EL (cell line): ENCODE measurements at places on chromosomes 1 and 21.
A peak's percentile ranks its signal among the peaks of the same experiment; 100 is the strongest.

DNA sequence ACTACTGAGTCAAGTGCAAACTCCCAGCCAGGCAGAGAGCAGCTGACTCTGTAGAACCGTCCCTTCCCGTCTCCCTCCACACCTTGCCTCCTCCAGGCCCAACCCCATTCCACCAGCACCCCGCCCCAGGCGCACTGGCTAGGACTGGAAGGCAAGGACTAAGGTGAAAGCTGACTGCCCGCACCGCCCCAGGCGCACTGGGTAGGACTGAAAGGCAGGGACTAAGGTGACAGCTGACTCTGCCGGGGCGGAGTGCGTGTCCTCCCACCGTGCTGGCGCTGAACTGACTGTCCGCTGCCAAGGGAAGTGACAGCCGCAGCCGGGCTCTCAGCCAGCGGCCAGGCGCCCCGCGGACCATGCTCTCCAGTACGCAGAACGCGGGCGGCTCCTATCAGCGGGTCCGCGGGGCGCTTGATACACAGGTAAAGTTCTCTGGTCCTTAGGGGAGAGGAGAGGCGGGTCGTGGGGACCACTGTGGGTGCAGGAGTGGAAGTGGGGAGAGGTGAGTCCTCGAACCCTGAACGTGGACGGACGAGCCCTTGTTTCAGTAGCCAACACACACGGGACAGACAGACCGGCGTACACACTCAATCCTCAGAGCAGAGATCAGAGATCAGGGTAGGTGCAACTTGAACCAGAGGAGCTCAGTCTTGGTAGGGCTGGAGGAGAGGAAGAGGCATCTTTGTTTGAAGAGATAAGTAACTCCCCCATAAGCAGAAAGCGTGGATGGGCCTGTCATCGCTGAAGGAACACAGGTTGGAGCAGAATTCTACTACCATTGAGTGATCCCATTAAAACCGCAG is 58.0 kb downstream of the RBM11 start:
- DNase-seq, result no peak

DNA sequence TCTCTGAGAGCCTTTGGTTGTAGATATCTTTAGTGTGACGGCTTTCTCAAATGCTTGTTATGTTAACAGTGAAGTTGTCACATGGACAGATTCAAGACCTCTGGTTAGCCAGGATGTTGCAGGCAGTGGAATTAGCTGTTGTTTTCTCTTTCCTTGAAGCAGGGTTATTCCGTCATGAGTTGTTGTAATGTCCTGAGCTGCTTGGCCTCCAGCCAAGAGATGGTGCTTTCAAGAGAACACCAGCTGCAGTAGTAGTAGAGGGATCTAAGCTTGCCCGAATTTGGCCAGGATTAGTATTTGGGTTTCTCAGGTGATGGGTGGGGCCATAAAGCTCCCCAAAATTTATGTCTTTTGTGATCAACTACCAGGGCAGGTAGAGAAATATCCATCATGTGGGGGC is 13.4 kb downstream of the KCNE1 start:
- DNase-seq, result no peak

GRCh38 chr1:228417483-228418203 is 982 bp upstream of the TRIM17 start:
- peak; percentile 39 for DNase-seq

GRCh38 chr1:58539553-58539952 is 7.0 kb downstream of the OMA1 start:
- DNase-seq, result no peak

DNA sequence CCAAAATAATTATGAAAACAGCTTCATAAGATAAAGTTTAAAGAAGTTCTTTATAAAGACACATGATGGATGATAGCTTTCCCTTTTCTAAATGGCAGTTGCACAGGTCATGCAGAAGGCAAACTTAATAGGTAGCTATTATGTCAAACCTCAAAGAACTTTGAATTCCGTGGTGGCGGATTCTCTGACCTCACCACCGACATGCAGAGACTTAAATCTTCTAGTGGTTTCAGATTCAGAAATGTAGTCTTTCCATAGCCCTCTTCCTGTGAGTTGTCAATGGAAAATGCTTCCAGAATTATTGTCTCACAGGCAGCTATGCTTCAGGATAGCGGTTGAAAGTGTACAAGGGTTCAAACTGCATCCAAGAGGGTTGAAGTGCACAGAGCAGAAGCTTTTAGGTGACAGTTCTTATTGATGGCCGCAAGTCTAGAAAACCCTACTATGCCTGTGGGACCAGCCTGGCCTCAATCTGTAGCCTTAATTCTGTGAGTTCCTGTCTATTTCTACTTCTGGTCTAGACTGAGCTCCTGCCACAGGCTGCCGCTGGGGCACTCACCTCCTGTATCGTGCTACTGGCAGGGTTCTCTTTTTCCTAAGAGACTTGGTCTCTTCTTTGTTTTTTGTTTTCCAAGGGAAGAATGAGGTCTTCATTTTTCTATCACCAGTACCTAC is 117.0 kb upstream of the ERRFI1 start:
- peak; percentile 17 for DNase-seq

DNA sequence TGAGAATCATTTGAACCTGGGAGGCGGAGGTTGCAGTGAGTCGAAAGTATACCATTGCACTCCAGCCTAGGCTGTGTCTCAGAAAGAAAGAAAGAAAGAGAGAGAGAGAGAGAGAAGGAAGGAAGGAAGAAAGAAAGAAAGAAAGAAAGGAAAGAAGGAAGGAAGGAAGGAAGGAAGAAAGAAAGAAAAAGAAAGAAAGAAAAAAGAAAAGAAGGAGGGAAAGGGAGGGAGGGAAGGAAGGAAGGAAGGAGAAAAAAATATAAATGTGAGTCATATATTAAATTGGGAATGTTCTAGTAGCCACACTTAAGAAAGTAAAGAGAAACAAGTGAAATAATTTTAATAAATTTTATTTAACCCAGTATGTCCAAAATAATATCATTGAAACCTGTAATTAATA is 16.7 kb upstream of the CITED4 start:
- no peak for DNase-seq

- peak; percentile 17 for DNase-seq
Measured at GRCh38 chr1:70140343-70140742, 65.0 kb downstream of the LRRC40 start.

- DNase-seq, result no peak
Measured at GRCh38 chr1:226919995-226920394, 20.1 kb upstream of the COQ8A start.

DNA sequence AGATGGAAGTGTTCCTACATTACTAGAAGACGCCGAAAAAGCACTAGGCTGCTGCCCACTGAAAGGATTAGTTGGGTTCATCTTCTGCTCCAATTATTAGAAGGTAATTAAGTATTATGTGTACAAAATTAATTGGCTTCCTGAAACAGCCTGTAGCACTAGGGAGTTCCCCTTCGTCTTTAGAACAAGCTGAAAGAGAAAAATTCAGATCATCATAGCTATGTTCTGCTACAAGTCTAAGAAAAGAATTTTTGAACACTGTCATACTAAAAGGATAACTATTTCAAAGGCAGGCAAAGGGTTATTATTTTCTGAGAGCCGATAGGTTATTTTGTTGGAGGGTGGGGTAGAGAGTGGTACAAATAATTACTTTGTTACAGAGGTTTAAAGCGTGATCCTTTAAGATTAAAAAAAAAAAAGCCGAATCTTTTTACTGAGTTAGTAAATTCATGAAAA is at the start of gene MCM3AP:
TSS of gene MCM3AP (minus strand) at position 406 of the 456 bp plus-strand sequence. CDS start at position 81, 325 bp downstream.
- DNase-seq, result no peak

- DNase-seq, result peak; percentile 33
Measured at GRCh38 chr1:204350857-204351573, 8.7 kb downstream of the PLEKHA6 start.

GRCh38 chr1:93395195-93395594 is 49.5 kb downstream of the DR1 start:
- peak; percentile 30 for DNase-seq

DNA sequence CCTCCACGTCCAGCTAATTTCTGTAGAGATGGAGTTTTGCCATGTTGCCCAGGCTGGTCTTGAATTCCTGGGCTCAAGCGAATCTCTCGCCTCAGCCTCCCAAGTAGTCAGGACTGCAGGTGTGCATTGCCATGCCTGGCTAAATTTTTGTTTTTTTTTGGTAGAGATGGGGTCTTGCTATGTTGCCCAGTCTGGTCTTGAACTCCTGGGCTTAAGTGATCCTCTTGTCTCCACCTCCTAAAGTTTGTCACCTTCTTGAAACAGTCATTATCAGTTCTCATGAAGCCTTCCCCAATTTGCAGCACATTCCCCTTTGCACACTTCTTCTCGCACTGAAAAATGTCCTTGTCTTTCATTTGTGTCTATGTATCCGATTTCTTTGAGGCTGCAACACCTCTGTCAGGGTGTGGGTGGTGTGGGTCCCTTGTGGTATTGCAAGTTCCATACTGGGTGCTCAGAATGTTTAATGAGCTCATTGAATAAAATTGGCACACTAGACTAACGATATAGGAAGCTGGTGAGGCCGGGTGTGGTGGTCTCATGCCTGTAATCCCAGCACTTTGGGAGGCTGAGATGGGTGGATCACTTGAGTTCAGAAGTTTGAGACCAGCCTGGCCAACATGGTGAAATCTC is 2.9 kb upstream of the CORT start:
- DNase-seq, result no peak

- DNase-seq, result peak; percentile 67
Measured at GRCh38 chr1:115331558-115332331, 6.3 kb downstream of the NGF start.

- DNase-seq, result no peak
Measured at GRCh38 chr1:53134961-53135734, 7.3 kb downstream of the SLC1A7 start.

DNA sequence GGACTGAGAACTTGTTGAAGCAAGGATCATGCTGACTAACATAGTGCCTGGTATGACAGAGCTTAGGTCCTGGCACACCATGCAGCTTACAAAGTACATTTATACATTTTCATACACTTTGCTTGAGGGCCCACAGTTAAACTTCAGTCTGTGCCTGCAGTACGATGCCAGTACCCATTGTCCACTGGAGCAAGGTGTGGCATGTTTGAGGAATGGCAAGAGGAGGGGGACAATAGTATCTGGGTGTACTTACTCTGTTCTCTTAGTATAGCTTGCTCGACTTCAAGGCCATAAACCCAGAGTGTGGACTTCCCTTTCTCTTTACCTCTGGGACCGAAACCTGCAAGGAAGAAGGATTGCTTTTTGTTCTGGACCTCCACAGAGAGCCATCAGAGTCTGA is 6.8 kb upstream of the YBX1 start:
- DNase-seq, result no peak

- DNase-seq, result peak; percentile 2
Measured at GRCh38 chr1:221363039-221363438, 378.9 kb downstream of the DUSP10 start.

GRCh38 chr1:228307218-228308023 is 99.2 kb downstream of the TRIM11 start:
- no peak for DNase-seq

- DNase-seq, result peak; percentile 35
Measured at GRCh38 chr1:28577052-28577678, 14.9 kb upstream of the RAB42 start.

- no peak for DNase-seq
Measured at GRCh38 chr1:203059485-203059884, 26.3 kb downstream of the MYOG start.

DNA sequence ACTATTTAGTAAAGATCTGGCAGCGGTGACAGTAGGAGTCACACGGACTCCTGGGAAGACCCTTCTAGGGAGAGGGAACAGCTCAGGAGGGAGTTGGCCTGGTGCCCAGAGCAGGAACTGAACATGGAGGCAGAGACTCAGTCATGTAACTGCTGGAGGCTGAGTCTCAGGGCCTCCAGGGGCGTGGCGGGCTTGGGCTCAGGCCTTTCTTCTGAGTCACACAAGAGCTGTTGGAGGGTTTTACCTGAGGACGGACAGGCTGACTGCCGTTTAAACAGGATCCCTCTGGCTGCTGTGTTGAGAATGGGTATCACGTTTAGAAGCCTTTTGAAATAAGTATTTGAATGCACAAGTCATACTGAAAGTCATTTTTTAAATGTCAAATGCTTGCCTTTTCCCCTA is 7.2 kb upstream of the ETS2 start:
- DNase-seq, result peak; percentile 70

DNA sequence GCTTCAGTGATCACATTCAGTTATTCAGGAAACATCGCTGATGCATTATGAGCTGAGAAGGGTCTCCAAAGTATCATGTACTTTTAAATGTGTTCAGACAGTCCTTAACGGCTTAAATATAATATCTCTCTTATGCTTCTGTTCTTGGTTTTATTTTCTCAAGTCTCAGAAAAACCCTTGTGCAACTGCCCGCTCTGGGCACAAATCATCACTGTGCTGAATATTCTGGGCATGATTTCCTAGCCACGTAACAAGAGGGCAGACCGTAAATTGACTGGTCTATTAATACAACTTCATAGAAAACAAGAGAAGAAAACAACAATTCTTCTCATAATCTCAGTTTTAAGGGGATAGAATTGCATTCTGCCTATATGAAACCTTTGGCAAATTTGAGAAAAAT is 96.5 kb upstream of the EXO1 start:
- DNase-seq, result no peak

DNA sequence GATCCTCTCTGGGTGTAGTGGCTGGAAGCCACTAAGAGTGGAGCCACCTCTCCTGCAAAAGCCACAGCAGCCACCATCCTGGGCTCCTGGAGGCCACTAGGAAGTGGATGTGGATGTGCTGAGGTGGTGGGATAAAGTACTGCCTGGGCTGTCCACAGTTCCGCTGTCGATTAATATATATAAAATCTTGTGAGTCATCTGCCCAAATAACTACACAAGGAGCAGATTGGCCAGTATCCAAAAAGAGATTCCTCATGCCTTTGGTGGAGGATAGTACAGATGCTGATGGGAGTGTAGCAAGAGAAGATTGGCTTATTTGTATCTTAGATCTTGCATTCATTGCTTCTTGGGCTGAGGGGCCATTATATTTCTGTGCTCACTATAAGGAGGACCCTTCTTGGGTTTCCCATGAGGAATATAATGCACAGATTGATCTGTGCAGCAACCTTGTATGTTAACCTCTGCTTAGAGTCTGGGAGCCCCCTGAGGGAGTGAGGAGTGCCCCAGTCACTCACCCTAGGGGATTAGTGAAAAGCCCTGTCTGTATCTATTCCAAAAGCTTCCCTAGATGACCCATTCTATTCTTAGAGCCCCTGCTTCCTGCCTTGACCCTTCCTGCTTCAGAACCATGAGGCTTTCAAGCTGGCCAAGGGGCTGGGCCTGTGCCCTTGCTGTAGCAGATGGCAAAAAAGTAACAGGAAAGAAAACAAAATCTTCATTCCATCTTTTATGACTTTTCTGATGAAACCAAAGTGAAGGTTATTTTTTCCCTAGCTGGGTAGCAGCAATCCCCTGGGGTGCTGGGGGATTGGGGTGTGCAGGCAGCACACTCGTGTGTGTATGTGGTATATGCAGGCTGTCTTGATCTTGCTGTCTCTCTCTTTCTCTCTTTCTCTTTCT is 31.7 kb downstream of the RCSD1 start:
- DNase-seq, result peak; percentile 94

DNA sequence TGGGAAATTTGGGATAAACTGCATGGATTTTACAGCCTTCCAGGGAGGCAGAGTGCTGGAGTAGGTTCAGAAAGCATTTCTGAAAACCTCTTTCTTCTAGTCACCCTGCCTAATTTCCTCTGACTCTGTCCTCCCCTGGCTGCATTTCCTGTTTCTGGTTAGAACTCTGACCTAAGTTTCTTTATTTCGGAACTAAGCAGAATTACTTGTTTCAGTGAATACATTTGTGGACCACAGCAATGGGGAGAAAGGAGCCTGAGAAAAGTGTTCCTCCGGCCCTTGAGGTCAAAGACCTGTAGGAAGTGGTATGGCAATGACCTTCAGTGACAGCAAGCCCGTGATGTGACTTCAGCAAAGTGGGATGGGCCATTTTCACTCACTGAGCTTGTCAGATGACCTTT is 173.4 kb upstream of the RUNX1 start:
- no peak for DNase-seq
